ENCODE measurements at places on chromosomes 13 and 19.

DNA sequence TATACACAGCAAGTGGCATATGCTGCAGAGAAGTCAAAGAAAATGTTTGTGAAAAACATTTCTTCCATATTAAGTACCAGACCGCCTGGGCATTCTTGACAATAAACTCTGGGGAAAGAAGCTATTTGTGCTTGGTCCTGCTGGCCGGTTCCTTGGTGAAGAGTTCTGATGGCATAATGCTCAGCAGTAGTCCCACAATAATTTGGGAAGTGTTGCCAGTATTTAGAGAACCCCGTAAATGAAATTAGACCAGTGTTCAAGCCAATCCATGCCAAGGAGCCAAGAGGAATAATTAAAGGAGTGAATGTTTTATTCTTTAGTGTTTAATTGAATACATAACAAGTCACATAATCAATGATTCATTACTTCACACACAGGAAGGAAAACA lies 6.3 kb downstream of the KCTD12 start:
- no peak for DNase-seq

DNA sequence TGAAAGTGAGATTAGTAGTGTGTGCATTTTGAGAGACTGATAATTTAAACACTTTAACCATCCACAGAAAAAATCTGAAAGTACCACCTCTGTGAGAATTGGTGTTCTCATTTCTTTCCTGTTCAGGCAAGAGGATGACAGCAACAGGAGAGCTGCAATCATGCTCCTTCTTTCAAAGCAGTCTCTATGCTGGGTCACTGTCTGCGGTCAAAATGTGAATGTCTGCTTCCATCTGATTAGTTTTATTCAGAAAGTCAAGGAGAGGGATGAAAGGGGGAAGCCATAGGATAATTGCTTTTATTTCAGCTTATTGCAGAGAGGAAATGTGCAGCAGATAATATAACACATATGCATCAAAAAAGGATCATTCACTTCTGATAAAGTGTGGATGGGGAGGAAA lies 314.0 kb upstream of the GPC6 start:
- no peak for DNase-seq

DNA sequence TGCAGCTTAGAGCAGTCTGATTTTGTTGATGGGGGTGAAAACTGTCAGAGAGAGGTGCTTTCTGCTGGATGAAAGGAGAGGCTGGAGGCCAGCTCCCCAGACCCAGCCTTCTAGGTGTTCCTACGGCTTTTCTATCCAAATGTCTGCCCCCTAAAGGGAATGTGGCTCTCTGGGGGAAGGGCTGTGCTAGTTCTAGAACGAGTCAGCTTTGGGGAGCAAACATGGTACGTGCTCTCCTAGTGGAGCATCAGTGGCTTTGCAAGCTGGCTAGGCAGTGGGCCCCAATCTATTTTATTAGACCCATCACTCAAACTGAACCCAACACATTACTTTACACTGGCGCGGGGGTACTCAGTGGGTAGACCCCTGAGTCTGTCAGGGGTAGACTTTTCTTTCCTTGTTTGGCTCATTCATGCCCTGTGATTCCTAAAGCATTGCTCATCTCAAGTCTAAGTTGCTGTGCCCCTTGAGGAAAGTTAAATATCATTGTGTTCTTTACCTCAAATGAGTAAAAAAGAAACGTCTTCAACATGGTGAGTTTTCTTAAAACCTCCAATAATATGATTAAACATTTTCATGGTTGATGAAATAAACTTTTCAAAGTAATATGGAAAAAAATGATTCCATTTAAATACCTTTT lies 254.9 kb downstream of the DLEU7 start:
- no peak for DNase-seq

DNA sequence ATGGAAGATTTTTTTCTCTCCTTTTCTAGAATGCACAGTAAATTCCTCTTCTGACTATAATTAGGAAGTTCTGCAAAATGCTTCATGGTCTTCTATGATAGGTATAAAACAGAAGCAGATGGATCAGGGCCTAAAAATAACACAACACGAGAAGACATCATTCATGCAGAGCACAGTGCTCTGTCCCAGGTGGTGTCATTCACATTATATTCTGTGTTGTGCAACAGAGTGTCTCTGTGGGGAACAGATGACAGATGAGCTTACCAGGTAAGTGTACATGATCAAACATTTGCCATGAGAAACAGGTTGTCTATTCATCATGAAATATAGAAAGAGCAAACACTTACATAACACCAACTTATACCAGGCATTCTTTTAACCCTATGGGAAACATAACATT lies 288.3 kb downstream of the KCTD12 start:
- no peak for DNase-seq

- no peak for DNase-seq
Measured at GRCh38 chr13:100221166-100221565, 132.3 kb downstream of the PCCA start.

DNA sequence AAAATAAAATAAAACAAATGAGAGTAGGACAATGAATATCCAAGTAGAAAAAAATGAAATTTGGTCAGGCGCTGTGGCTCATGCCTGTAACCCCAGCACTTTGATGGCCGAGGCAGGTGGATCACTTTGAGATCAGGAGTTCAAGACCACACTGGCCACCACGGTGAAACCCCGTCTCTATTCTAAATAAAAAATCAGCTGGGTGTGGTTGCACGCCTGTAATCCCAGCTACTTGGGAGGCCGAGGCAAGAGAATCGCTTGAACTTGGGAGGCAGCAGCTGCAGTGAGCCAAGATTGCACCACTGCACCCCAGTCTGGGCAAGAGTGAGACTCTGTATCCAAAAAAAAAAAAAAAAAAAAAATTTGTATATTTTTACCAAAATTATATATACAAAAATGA lies 18.2 kb upstream of the ZMYM5 start:
- no peak for DNase-seq

- peak; percentile 80 for DNase-seq
Measured at GRCh38 chr19:45059258-45059965, 16.9 kb downstream of the ZNF296 start.

GRCh38 chr13:39567569-39567968 lies 35.4 kb downstream of the LHFPL6 start:
- no peak for DNase-seq

DNA sequence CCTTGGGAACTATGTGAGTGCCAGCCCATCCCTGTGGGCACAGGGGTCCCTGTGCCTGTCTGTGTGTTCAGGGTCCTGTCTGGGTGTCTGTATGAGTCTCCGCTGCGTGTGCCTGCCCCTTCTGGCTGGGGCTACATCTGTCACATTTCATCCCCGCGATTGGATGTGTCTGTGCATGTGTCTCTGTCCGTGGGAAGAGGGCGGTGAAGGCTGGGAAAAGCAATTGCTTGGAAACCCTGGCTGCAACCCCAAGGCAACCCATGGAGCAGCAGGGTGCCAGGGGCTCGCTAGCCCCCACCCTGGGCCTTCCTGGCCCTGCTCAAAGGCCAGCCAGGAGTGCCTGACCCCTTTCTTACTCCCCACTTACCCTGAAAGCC lies 1.4 kb downstream of the MAG start:
- DNase-seq: no peak

- DNase-seq: no peak
Measured at GRCh38 chr19:11570039-11570462, 7.4 kb downstream of the ACP5 start.

- no peak for DNase-seq
Measured at GRCh38 chr19:10961073-10961860, 437 bp downstream of the SMARCA4 start.

GRCh38 chr19:18788529-18789421 lies 2.3 kb downstream of the COMP start:
- no peak for DNase-seq
